ENCODE measurements at places on chromosomes 7 and 10. TPM values are rescaled to one million over a fixed set of nuclear protein-coding genes. Genes with fewer than 3 reads are reported as not detected.

GRCh38 chr7:20393616-20394015, 62.9 kb downstream of the ITGB8 start:
- DNase-seq = no peak

The SPDYE6 gene
- total RNA-seq = not detected

The AP4M1 gene
- 13.8 TPM for total RNA-seq

The SHTN1 gene
- total RNA-seq = 2.2 TPM

DNA sequence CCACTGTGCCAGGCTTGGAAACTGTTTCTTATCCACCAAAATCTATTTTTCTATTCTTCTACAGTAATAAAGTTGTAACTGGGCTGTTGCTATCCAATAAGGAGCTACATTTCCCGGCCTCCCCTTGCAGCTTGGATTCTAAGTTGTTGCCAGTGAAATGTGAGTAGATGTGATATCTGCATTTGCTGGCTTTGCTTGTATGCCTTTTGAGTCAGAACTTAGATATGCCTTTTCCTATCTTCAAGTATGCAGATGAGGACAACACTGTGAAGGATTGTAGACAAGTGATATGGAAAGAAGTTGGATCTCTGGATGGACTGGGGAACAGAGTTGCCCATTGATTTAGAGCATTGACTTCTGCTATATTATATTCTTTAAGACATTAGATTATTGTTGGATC, 236.9 kb downstream of the REEP3 start:
- DNase-seq = no peak

- DNase-seq = no peak
Observed at GRCh38 chr10:128062881-128063563, 63.2 kb downstream of the MKI67 start.

The KIAA1549 gene
- 0.87 TPM for total RNA-seq

GRCh38 chr7:130350945-130351790, 6.6 kb downstream of the CPA5 start:
- DNase-seq = no peak

GRCh38 chr7:54259185-54259584, 283.0 kb upstream of the VSTM2A start:
- DNase-seq = no peak

The OR2A5 gene
- not detected for total RNA-seq

GRCh38 chr7:42753367-42753766, 158.5 kb downstream of the C7orf25 start:
- DNase-seq = no peak

Measured in gastrocnemius medialis (tissue), 4 donors.